ENCODE measurements at places on chromosomes 1 and 21.

GRCh38 chr1:223622132-223622842 lies 43.2 kb downstream of the CAPN8 start:
- no peak for DNase-seq

- DNase-seq = no peak
Measured at GRCh38 chr1:190138266-190138665, 339.4 kb downstream of the BRINP3 start.

DNA sequence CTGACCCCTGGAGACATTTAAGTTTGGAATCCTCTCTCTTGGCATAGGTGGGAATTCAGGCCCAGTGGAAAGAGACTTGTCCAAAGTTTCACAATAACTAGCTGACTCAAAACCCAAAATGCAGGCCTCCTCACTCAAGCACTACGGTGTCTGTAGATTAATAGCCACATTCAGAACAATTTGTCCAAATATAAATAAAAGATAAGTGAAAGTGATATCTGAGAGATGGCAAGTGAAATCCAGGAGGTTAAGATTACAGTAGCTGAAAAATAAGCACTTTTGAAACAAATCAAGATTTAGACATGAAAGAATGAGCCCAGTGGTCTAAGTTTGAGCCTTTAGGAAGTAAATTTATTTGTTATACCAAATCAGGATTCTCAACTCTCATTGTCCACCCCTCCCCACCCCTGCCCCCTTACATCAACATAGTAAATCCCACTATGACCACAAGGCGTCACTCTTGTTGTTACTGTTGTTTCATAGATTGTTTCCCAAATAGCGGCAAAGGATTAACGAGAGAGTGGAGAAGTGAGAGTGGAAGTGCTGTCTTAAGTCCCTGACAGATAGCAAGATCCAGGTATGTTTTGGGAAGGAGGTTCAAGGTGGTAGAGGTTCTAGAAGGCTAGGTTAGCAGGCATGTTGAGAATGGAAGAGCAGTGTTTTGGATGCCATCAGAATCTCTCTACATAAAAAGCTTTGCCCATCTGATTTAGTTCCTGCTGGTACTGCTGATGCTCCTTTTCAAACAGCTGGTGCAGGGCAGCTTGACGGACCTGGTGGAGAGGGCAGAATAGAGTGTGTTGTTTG lies 7.1 kb upstream of the TPM3 start:
- peak; percentile 4 for DNase-seq

- DNase-seq = no peak
Measured at GRCh38 chr1:59641836-59642235, 172.9 kb upstream of the HOOK1 start.

DNA sequence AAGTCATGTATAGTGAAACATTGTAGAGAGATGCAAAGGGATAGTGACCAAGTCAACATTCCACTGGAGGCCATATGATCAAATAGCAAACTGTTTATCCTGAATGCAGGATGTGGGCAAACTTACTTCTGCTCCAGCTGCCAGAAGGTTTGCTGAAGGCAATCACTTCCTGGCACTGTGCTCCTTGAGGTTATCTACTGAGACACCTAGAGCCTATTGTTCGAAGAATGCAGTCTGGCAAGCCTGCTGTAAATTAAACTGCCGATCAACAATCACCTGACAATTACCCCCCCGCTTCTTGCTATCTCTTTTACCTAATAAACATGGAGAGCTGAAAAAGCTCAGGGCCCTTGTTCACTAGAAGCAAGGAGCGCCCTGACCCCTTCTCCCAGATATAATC lies 139.4 kb upstream of the B3GALT2 start:
- DNase-seq = no peak

GRCh38 chr1:111471012-111471411 lies 2.8 kb upstream of the C1orf162 start:
- DNase-seq = peak; percentile 28

DNA sequence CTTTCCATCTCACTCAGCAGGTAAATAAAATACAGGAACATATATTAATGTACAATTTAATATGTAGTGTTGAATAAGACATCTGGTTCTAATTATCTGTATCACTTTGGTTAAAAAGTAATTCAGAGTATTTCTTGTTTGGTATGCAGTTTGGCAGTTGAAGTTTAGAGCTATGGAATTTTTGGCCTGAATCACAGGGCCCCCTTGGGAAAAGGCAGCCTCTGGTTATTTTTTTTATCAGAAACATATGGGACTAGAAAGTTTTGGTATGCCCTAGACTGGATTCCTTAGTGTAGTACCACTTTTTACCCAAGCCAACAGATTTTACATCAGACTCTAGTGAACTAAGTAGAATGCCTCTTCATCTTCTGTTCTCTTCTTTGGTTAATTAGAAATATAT lies 26.4 kb downstream of the CNST start:
- DNase-seq = no peak

DNA sequence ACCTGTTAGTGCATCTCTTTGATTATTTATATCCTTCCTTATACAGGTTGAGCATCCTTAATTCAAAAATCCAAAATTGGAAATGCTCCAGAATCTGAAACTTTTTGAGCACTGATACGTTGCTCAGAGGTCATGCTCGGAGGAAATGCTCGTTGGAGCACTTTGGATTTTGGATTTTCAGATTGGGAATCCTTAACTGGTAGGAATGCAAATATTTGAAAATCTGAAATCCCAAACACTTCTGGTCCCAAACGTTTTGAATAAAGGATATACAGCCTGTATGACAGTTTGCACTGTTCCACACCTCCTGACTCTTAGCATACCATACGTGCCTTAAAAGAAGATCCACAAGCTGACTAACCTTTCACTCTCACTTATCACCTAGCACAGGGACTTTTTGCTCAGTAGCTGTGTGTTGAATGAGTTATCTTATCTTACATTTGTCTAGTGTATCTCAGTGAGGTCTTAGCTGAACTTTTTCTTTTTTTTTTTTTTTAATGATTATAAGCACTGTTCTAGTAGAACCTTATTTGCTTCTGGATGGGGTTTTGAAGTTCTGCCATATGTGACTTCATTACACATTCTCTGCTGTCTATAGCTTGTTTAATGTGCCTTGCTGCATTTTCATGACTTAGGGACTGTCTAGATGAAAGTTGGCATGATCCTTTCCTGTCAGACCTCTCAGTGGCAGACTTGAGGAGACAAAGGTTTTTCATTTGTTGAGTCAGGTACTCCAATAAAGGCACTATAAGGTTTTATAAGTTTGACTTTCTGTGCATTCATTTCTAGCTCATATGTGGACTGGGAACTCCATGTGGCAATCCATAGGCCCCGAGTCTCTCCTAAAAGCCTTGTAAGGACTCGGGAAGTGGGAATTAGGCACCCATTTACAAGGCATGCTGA lies 21.6 kb downstream of the PTGFRN start:
- no peak for DNase-seq

DNA sequence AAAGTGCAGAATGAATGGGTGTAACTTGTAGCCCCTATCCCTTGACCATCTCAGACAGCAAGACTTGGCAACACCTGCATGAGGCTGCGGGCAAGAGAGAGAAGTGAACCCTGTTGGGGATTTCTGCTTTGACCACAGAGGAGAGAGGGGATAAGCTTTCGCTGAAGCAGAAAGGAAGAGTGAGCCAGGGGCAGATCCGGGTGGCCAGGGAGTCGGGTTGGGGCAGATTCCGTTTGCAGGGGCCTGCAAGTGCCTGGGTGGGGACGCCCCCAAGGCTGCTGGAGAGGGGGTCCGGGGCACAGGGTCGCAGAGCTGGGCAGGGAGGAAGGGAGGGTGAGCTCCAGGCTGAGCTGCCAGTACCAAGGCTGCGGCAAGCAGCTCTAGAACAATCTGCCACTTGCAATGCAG lies 25.3 kb upstream of the PIK3CD start:
- no peak for DNase-seq

- DNase-seq = no peak
Measured at GRCh38 chr1:227855687-227856086, 40.2 kb downstream of the PRSS38 start.

DNA sequence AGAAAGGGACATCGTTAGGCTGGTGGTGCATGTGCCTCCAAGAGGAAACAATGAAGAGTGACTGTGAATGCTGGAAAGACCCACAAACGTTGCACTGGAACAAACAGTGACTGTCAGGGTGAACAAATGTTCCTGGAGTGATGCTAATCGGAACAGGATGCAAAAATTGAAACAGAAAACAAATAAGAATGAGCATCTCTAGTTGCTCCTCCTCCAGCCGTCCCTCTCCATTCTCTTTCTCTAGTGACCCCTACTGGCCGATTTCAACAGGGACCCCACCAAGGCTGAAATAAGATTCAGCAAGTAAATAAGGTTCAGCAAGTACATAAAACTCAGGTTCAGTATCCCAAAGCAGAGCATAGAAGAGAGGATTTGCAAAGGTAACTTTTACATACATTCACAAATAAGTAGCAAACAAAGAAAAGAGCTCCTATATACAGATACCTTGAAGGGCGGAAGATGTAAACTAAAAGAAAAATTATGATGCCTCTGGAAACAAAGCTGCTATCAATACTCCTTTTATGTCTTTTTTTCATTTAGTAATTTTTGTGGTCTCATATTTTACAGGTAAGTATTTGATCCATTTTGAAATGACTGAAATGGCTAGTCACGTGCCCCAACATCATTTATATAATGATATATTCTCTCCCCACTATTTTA lies 836.1 kb upstream of the ADAMTS5 start:
- no peak for DNase-seq

GRCh38 chr21:33299181-33299752 lies 25.5 kb upstream of the IFNAR1 start:
- no peak for DNase-seq

DNA sequence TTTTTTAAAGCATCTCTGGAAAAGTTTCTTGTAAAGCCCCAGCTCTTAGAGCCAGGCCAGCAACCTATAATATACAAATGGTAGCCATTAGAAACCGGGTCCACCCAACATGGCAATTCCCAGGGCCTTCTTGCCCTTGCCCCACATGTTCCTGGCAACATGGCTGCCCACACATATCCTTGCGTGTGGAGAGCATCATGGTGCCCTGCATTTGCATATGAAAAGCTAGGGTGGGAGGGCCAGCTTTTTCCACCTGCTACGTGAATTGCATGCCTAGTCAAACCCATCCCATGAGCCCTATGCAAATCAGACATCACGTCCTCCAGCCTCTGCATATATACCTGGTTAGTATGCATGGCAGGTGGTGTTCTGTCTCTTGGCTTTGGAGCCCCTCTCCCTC lies 88.2 kb downstream of the RABGAP1L start:
- no peak for DNase-seq

DNA sequence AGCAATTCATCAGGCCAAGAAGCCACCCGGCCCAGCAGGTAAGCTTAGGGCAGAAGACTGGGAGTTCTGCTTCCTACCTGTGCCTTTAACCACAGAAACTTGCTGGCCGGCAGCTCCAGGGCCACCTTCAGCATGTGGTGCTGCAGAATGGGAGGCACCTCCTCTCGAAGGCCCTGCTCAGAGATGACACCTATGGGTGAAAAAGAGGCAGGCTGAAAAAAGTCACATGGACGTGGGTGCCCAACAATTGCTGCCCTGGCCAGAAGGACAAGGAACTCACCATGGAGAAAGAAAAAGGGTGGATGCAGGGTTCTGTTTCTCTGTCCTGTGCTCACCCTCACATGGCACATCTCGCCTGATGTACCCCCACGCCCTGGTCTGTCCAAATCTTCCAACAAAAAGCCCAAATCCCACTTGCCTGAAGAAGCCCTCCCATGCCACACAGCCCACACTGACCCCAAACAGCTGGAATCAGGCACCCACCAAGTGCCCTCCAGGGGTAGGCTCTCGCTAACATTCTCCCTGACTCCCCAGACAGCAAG lies 33.0 kb downstream of the URB1 start:
- DNase-seq = no peak

- no peak for DNase-seq
Measured at GRCh38 chr1:12516741-12517140, 101.3 kb downstream of the DHRS3 start.

DNA sequence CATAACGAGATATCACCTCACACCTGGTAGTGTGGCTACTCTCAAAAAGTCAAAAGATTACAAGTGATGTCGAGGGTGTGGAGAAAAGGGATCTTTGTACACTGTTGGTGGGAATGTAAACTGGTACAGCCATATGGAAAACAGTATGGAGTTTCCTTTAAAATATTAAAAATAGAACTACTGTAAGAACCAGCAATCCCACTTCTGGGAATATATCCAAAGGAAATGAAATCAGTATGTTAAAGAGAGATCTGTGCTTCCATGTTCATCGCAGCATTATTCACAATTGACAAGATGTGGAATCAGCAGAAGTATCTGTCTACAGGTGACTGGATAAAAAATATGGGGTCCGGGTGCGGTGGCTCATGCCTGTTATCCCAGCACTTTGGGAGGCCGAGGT lies 7.6 kb upstream of the PIK3C2B start:
- DNase-seq = no peak

GRCh38 chr1:29264773-29265389 lies 28.6 kb downstream of the PTPRU start:
- DNase-seq = no peak

DNA sequence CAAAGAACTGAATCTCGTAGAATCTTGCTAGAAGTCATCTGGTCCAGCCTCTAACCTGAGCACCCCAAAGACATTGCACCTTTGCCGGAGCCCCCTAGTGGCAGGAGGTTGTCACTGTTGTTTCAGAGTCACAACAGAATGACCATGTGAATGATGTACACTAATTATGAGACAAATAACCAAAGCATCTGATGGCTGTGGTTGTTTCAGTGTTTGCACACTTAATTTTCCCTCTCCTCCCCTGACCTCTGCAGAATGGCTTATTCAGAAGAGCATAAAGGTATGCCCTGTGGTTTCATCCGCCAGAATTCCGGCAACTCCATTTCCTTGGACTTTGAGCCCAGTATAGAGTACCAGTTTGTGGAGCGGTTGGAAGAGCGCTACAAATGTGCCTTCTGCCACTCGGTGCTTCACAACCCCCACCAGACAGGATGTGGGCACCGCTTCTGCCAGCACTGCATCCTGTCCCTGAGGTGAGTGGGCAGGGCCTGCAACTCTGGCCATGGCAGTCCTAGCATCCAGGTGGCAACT lies 26.4 kb downstream of the TRAF5 start:
- peak; percentile 35 for DNase-seq

- no peak for DNase-seq
Measured at GRCh38 chr1:19676438-19676922, 11.8 kb downstream of the HTR6 start.

- DNase-seq = no peak
Measured at GRCh38 chr1:229326601-229327000, 16.2 kb downstream of the CCSAP start.

GRCh38 chr1:209048941-209049669 lies 534.4 kb upstream of the CAMK1G start:
- no peak for DNase-seq

- no peak for DNase-seq
Measured at GRCh38 chr1:99670583-99670982, 24.7 kb downstream of the PALMD start.

DNA sequence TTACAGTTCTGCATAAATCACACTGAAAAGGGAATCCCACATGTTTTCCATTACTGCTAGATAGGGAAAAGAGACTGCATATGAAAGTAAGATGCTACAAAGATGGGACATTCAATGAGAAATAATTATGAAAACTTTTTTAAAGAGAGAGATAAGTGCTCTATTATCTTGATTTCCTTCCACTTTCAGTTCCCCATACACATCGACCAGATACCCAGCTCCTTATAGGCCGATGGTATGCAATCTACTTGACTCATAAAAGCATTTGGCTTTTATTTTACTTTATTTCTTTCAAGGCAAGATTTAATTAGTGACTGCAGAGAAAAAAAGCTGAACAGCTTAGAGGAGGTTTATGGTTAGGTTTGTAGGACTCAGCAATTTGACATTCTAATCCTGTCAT lies 13.1 kb downstream of the BRINP2 start:
- no peak for DNase-seq

- no peak for DNase-seq
Measured at GRCh38 chr21:38859852-38860251, 54.1 kb downstream of the ETS2 start.
